DND-41 (cell line): ENCODE measurements at places on chromosomes 1 and 21.

DNA sequence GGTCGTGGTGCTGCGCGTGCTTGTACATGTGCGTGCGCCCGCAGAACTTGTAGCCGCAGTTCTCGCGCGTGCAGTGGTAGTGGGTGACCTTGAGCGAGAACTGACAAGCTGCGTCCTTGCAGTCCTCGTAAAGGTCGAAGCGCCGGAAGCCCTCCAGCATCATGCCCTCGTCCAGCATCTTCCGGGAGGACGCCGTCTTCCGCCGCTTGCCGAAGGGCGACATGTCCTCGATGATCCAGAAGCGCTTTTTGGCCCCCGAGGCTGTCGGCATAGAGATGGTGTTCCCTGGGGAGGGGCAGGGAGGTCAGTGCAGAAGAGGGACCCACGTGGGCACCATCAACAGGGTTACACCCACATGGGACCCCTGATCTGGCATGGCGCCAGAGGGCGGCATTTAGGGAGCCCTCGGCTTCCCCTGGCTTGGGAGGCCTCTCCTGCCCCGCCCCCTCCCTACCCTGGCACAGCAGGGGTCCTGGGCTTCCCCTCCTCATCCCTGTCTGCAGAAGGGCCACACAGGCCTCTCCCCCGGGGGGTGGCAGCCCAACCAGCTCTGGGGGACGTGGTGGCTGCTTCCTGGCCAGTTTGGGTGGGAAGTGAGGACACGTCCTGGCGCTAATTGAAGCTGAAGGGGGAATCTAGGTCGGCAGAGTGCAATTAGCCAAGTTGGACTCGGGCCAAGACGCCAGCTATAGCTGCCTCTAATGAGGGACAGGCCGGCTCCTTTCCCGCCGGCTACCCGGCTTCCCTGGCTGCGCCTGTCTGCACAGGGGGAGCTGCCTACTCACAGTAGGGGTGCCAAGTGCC lies 156.5 kb downstream of the CASZ1 start:
- no peak for DNase-seq

GRCh38 chr1:207316622-207317391 lies 4.7 kb upstream of the CD55 start:
- no peak for DNase-seq

GRCh38 chr1:19177811-19178210 lies 32.3 kb downstream of the UBR4 start:
- DNase-seq: no peak

DNA sequence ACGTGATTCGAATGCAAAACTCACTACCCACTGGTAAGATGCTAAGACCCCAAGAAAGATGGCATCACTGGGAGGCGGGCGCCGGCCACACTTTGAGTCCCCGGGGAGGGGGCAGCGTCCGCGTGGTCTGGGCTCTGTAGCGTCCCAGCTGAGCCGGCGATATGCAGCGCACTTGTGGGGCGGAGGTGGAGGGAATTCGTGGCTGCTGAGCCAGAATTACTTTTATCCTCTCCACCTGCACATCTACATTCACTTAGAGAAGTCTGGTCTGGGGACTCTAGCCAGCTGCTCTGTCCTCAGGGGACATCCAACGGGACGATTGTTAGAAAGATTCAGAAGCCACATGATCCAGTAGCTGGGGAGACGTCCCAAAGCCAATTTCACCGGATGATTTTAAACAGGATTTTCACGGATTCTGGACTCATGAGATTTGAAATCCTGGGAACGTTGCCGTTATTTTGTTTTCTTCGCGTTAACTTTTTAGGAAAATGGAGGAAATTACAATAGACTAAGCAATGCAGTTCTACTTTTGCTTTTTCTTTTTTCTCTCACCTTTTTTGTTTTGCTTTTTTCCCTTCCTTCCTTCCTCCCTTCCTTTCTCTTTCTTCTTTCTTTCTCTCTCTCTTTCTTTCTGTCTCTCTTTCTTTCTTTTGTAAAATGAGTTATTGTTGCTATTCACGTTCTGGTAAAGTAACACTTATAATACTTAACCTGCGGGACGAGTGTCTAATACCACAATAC lies 1.3 kb downstream of the JAM2 start:
- no peak for DNase-seq
